GM04504 (cell line): ENCODE measurements at places on chromosomes 12 and 14.

DNA sequence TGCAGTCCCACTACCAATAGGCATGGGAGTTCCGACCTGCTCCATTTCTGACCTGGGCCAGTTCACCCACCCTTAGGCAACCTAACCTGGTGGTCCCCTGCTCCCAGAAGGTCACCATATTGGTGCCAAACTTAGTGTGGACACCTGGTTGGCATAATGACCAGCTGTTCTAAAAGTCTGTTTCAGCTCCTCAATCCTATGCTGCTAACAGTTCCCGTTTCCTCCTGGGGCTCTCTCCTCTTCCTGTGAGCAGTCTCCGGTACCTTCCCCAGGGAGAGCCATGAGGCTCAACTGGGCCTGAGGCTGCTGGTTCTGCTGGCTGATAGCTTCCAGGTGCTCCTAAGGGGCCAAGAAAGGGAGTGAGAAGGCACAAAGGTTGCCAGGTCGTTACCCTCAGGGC lies 15.9 kb upstream of the BLTP3B start:
- DNase-seq: no peak

GRCh38 chr12:80273144-80273543 lies 170.9 kb upstream of the PTPRQ start:
- no peak for DNase-seq

- no peak for DNase-seq
Measured at GRCh38 chr14:21414137-21414631, 30.4 kb upstream of the SUPT16H start.

DNA sequence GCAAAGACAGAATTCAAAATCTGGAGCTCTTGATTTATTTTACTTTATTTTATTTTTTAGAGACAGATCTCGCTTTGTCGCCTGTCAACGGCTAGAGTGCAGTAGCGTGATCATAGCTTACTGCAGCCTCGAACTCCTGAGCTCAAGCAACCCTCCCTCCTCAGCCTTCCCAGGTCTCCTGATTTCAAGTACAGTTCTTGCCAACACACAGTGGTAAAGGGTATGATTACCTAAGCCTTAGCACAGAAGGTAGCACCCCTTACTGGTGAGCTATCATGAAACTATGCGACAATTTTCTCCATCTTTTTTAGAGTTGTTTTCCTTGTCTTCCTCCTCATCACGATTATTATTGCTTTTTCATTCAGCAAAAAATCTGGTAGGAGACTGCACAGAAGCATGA lies 94.3 kb upstream of the ETV6 start:
- DNase-seq: no peak

DNA sequence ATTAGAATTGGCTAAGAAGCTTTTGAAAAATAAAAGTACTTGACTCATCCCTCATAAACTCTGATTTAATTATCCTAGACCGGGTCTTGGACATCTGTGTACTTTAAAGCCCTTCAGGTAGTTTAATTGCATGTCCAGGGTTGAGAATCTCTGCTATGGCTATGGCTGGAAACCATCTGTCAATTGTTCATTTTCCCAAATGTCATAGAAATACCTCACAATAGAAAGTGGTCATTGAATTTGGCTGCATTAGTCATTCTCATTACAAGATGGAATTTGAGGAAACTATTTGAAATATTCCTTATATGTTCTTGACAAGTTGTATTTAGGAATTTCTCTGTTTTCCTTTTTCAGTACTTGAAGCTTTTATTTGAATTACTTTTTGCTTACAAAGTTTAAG lies 111.3 kb downstream of the TSHR start:
- no peak for DNase-seq
